Stimulated activated CD4-positive, alpha-beta T cell treated with anti-CD3 and anti-CD28 coated beads, Interleukin-2, amount 100 ng/mL, for 48 hours (primary cell): ENCODE measurements at places on chromosomes 3 and 15.

DNA sequence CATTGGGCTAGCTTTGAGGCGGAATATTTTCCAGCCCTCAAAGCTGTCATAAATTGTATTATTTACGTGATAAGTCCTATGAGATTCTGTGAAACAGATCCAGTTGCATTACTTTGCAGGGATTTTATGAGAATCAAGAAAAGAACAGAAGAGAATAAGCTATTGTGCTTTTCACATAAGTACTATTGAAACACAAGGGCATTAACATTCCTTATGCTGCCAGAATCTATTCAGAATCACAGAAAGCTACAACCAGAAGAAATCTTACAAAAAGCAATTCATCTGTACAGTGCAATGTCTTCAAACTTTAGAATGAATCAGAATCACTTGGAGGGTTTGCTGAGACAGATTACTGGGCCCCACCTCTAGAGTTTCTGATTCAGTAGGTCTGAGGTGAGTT is 10.6 kb upstream of the CACNA1D start:
- no peak for DNase-seq

DNA sequence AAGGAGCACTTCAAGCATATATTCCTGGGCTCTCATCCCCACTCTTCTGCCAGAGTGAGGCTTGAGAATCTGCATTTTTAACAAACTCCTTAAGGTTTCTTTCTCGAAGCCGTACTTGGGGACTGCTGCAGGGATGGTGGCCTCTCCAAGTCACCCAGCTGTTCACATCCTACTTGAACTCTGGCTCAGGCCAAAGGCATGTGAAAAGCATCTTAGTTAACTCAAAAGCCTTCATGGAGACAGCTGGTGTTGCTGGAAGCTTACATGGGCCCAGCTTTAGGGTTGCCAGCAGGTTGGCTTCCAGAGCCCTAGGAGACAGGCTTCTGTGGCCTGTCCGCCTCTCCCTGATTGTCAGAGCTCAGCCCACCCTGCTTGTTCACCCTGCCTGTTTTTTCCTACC is 139.2 kb downstream of the THSD4 start:
- DNase-seq, result no peak

DNA sequence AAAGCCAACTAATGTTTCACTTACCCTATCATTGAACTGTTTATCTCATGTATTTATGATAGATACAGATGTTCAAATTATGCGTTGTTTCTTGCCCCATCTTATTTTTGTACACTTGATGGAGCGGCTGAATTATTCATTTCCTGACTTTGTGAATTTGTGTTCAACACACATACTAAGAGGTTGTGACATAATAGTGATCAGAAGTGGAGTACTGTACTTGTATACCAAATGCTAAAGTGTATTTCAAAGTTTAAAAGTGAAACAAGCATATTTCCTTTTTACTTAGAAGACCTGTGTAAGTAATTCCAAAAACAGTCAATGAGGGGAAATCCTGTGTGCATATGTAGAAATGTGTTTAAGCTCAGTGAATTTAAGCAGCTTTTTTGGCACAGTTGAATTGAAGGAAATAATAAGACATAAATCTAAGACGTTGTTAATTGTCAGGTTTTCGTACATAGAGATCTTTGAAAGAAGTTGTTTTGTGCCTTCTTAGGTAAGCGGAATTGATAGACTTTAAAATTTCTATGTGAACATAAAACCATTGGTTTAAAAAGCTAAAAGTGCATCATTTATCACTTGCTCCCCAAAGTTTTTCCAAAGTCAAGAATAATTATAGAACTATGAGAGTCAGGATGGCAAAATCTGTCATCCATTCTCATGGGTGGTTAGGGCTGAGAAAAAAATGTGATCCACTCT is 1.9 kb downstream of the NFKBIZ start:
- DNase-seq, result no peak

GRCh38 chr3:185488465-185488864 is 10.4 kb downstream of the TMEM41A start:
- no peak for DNase-seq
